ENCODE measurements at places on chromosomes 5 and 9.

- H3K4me3 ChIP-seq, result no peak overlapping the region
- H3K4me1 ChIP-seq, result no peaks in the 10 kb centered on the region
- no peaks in the 10 kb centered on the region for H3K36me3 ChIP-seq
- no peak for DNase-seq
- no peak overlapping the region for H3K27ac ChIP-seq
Observed at GRCh38 chr5:53373451-53374158, 106.8 kb upstream of the FST start.

DNA sequence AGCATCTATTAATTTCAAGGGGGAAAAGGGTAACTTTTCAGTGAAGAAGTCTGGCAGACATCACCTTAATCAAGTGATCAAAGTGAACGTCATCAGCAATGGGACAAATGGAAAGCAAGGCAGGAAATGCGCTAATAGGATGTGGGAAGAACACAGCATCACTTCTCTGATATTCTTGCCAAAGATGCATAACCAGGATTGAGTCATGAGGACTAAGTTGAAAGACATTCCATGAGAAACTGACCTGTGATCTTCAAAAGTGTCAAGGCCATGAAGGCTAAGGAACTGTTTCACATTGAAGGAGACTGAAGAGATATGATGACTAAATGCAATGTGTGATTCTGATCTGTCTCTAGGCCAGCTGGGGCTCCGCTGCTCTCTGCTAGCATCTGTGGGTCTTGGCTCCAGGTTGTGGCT, 92.9 kb downstream of the NDFIP1 start:
- H3K27ac ChIP-seq, result no peak overlapping the region
- H3K4me3 ChIP-seq, result no peak overlapping the region
- H3K36me3 ChIP-seq, result no peaks in the 10 kb centered on the region
- H3K27me3 ChIP-seq, result peaks cover 4% of the 10 kb centered on the region
- no peaks in the 10 kb centered on the region for H3K4me1 ChIP-seq

DNA sequence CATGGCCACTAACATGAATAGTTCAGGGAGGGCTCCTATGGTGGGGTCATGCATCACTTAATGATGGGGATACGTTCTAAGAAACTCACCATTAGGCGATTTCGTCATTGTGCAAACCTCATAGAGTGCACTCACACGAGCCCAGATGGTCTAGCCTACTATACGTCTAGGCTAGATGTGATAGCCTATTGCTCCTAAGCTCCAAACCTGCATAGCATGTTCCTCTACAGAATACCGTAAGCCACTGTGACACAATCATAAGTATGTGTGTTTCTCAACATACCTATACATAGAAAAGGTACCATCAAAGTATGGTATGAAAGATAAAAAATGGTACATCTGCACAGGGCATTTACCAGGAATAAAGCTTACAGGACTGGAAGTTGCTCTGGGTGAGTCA, 6.3 kb downstream of the SLIT3 start:
- no peak for DNase-seq
- H3K27ac ChIP-seq, result no peak overlapping the region

- H3K27ac ChIP-seq, result no peak overlapping the region
- H3K27me3 ChIP-seq, result peaks cover 7% of the 10 kb centered on the region
- H3K4me3 ChIP-seq, result no peak overlapping the region
- no peaks in the 10 kb centered on the region for H3K4me1 ChIP-seq
- DNase-seq, result no peak
Observed at GRCh38 chr5:62139741-62140140, 166.3 kb upstream of the KIF2A start.

GRCh38 chr5:39466846-39467245, 42.1 kb upstream of the DAB2 start:
- H3K4me1 ChIP-seq, result peaks cover 35% of the 10 kb centered on the region
- DNase-seq, result no peak
- H3K36me3 ChIP-seq, result no peaks in the 10 kb centered on the region
- H3K4me3 ChIP-seq, result no peak overlapping the region

GRCh38 chr9:115781070-115781736, 372.4 kb upstream of the PAPPA start:
- no peaks in the 10 kb centered on the region for H3K4me1 ChIP-seq
- DNase-seq, result no peak
- H3K4me3 ChIP-seq, result no peak overlapping the region
- H3K27ac ChIP-seq, result no peak overlapping the region

- no peaks in the 10 kb centered on the region for H3K27me3 ChIP-seq
- H3K36me3 ChIP-seq, result peaks cover 5% of the 10 kb centered on the region
- no peak for DNase-seq
- peaks cover 50% of the 10 kb centered on the region for H3K4me1 ChIP-seq
Observed at GRCh38 chr9:15289603-15290002, 17.4 kb downstream of the TTC39B start.

DNA sequence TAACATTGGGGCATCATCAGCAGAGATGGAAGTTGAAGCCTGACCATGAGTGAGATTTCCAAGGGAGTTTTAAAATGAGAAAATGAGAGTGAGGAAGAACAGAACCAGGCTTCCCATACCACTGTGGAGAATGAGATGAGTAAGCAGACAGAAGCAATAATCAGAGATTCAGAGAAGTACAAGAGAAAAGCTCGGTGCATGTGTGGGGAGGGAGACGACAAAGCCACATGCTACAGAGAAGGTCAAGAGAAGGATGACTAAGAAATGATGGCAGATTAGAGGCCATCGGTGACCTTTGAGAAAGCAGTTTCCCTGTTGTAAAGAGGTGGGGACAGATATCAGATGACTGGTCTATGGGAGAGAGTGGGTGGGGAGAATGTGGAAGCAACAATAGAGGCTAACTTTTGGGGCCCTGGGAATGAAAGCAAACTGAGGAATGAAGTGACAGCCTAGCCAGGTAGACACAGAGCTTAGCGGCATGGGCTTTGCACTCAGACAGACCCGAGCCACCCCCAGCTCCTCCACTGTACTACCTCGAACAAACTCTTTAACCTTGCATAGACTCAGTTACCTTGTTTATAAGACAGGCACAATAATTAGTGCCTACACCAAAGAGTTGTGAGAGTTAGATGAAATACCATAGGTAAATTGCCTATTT, 207.7 kb downstream of the PIK3R1 start:
- H3K27me3 ChIP-seq, result peaks cover 2% of the 10 kb centered on the region
- peak overlapping the region; percentile 18 for H3K27ac ChIP-seq
- no peak overlapping the region for H3K4me3 ChIP-seq
- no peaks in the 10 kb centered on the region for H3K36me3 ChIP-seq
- peaks cover 41% of the 10 kb centered on the region for H3K4me1 ChIP-seq

DNA sequence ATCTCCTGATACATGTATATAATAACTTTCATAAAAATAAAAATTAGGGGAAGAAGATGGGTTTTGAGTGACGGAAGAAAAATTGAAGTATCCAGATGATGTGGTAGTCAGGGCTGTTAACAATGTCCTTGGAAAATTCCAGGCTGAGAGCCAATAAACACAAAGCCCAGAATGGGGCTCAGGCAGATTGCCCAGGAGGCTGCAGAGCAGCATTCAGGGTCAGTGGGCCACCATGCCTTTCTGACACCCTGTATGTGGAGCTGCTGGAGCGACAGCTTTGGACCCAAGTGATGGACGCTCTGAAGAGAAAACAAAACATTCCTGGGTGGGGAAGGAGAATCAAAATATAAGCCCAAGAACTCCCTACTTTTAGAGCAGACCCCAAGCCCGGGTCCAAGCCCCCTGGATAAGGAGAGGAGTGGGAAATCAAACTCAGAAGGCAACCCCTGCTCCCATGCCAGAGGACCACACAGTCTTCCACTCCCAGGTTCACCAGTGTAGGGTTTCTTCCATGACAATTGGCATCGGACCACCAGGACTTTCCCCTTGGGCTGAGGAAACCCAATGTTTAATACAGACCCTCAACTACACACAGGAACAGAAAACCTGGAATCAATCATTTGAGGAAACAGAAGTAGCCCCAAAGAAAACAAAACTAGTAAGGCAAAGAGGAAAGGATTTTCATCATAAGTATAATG, 45.7 kb upstream of the SPATA31C2 start:
- H3K4me1 ChIP-seq, result peaks cover 20% of the 10 kb centered on the region
- no peak overlapping the region for H3K27ac ChIP-seq
- no peak for DNase-seq
- no peak overlapping the region for H3K4me3 ChIP-seq
- H3K27me3 ChIP-seq, result peaks cover 8% of the 10 kb centered on the region

DNA sequence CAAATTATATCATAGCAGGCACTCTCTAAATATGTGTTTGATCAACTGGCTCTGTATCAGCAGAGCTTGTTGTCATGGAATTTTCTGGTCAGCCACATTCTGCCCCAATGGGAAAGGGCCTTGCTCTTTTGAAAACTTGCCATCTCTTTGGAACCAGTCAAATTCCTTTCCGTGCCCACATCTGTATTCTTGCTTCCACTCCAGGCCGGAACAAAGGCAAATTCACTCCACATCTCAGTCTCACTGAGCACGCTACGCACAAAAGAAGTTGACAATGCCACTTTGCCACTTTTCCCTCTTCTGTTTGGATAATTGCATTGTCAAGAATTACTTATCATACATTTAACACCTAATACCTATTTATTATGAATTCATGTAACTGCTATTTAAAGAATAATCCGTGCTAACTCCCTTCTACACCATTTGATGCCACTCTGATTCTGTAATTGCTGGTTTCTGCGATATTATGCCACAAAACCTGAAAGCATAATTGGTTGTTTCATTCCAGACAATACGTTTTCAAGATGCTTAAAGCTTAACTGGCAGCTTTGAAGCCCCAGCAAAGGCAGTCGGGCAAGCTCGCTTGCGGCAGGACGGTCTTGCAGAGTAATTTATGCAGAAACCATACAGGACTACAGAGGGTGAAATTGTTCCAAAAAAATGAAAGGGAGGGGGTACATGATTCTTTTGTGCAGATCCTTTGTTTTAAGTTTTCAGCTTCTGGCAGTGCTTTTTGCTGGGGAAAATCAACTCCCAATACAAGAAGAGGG, 277.7 kb downstream of the MSX2 start:
- H3K27ac ChIP-seq, result no peak overlapping the region
- H3K36me3 ChIP-seq, result no peaks in the 10 kb centered on the region
- no peak for DNase-seq
- no peaks in the 10 kb centered on the region for H3K4me1 ChIP-seq
- no peak overlapping the region for H3K4me3 ChIP-seq

DNA sequence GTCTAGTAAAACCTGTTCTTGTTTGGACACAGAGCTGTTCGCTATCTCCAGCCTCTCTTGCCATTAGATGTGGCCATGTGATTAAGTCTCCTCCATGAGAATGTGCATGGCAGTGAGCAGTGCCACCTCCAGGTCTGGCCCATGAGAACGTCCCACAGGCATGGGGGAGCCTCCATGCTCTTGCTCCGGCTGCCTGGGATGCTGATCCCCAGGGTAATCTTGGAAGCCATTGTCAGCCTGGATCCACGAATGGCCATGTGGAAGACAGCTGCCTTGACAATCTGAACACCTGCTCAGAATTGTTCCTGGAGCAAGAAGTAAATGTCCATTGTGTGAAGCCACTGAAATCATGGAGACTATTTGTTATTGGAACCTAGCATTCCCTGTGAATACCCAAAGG, 83.5 kb downstream of the FSTL4 start:
- H3K27ac ChIP-seq, result no peak overlapping the region
- no peaks in the 10 kb centered on the region for H3K4me1 ChIP-seq
- H3K36me3 ChIP-seq, result no peaks in the 10 kb centered on the region

- no peaks in the 10 kb centered on the region for H3K27me3 ChIP-seq
- peaks cover 48% of the 10 kb centered on the region for H3K4me1 ChIP-seq
- H3K27ac ChIP-seq, result no peak overlapping the region
- H3K4me3 ChIP-seq, result no peak overlapping the region
- no peak for DNase-seq
- H3K36me3 ChIP-seq, result no peaks in the 10 kb centered on the region
Observed at GRCh38 chr9:93597142-93597706, 20.8 kb downstream of the PHF2 start.

GRCh38 chr5:60891667-60892066, 47.6 kb upstream of the ELOVL7 start:
- H3K4me1 ChIP-seq, result no peaks in the 10 kb centered on the region
- no peak overlapping the region for H3K4me3 ChIP-seq
- H3K36me3 ChIP-seq, result peaks cover 20% of the 10 kb centered on the region
- H3K27ac ChIP-seq, result no peak overlapping the region

- no peak for DNase-seq
- no peaks in the 10 kb centered on the region for H3K4me1 ChIP-seq
- no peak overlapping the region for H3K27ac ChIP-seq
- H3K36me3 ChIP-seq, result no peaks in the 10 kb centered on the region
- no peak overlapping the region for H3K4me3 ChIP-seq
- H3K27me3 ChIP-seq, result peaks cover 2% of the 10 kb centered on the region
Observed at GRCh38 chr5:61706751-61707150, 374.7 kb downstream of the ZSWIM6 start.

DNA sequence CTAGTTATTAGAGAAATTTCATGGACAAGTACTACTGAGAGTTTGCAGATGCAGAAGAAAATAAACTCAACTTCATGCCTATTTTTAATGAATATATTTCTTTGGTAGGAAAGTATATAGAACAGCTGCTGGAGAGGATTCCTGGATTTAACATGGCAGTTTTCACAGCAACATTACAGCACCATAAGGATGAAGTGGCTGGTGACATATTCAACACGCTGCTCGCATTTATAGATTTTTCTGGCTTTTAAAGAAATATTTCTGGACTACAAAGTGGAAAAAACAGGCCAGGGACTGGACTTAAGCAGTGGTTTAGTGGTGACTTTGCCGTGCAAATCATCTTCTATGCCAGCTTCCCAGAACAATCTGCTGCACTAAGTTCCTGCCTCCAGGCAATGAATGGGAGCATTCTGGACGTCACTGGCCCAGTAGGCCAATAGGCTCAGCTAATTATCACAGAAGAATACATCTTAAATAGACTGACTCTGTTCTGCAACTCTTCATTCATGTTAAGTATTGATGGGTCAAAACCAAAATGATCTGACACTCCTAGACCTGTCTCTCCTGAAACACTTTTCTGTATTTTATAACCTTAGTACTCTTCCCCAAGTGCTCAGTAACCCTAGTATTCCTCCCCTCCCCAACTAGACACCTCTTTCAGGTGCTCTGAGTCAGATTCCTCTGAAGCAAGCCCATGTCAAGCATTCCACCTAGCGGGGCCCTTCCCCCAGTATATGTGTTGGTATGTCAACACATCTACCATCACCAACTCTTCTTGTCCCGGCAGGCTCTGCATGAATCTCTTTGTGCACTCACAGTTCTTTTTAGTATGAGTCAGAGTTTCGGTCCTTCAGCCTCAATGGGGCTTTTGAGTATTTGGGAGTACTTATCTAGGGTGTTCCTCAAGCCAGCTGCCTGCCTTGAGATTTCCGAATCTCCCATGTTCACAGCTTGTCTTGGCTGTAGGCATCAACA, 625.5 kb downstream of the CHSY3 start:
- H3K27ac ChIP-seq, result no peak overlapping the region
- H3K27me3 ChIP-seq, result no peaks in the 10 kb centered on the region
- H3K4me1 ChIP-seq, result no peaks in the 10 kb centered on the region
- no peak overlapping the region for H3K4me3 ChIP-seq
- no peak for DNase-seq
- no peaks in the 10 kb centered on the region for H3K36me3 ChIP-seq

All from immature natural killer cell (primary cell).